Thyroid gland (tissue), 4 donors: ENCODE measurements at places on chromosomes 2 and 18. TPM values are rescaled to one million over a fixed set of nuclear protein-coding genes. Genes with fewer than 3 reads are reported as not detected.

The GCKR gene
- not detected for total RNA-seq

The SPP2 gene
- total RNA-seq = not detected

The DQX1 gene
- not detected for total RNA-seq

The IL1RL2 gene
- total RNA-seq = 6.2 TPM

The ARHGEF4 gene
- total RNA-seq = 24.3 TPM

The HOXD8 gene
- 15.4 TPM for total RNA-seq

The UGT1A8 gene
- total RNA-seq = 0.34 TPM

The ASAP2 gene
- 44.6 TPM for total RNA-seq

The TFPI gene
- total RNA-seq = 208 TPM

The CHCHD5 gene
- 23.8 TPM for total RNA-seq

The PARD3B gene
- 43.4 TPM for total RNA-seq

The PHLPP1 gene
- total RNA-seq = 22.7 TPM

The HRH4 gene
- total RNA-seq = not detected

The SMC6 gene
- total RNA-seq = 19.2 TPM
